Nasal cavity respiratory epithelium epithelial cell of viscerocranial mucosa (primary cell): ENCODE measurements at places on chromosomes 7 and 10. TPM values are rescaled to one million over a fixed set of nuclear protein-coding genes. Genes with fewer than 3 reads are reported as not detected.

NXPH1 gene
- not detected in 2 replicates for total RNA-seq

FAM25C gene
- total RNA-seq = 13.7 TPM in 1 of 2 replicates, not detected in the other

HMX3 gene
- 0.07 and 0.34 TPM in 2 replicates for total RNA-seq

MAGI2 gene
- total RNA-seq = 1.7 and 6.2 TPM in 2 replicates

SLC26A3 gene
- 0.14 TPM in 1 of 2 replicates, not detected in the other for total RNA-seq

IQUB gene
- under 0.01 and 0.21 TPM in 2 replicates for total RNA-seq
